Stimulated activated CD4-positive, alpha-beta T cell treated with anti-CD3 and anti-CD28 coated beads, Interleukin-1b, Interleukin-23, amount 100 ng/mL, for 24 hours (primary cell): ENCODE measurements at places on chromosomes 7 and 10.

DNA sequence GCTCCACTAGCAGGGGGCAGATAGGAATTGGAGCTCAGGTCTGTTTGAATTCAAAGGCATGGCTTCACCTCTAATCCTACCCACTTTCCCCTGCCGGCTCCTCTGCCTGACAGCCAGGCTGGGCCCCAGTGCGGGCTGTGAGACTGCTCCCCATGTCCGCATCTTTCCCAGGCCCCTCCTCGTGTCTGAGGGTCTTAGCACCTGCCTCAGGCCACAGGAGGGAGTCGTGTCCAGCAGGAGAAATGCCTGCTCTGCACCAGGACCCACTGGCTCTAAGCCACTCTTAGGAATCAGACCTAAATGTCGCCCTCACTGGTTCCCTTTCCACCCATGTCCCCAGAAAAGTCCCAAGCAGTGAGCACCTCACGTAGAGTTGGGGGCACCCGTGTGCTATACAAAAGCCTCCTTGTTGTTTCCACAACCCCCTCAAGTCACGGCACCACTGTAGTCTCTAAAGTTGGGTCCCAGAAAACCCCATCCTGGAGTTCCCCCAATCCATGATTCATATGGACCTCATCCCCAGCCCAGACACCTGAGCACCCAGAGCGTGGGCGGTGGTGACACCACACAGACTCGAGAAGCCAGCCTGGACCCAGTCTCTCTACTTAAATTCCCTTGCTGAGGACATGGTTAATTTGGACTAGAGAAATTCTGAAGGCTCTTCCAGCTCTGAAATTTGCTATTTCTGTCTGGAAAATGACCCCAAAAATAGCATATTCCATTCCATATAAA lies 466.4 kb upstream of the ZMIZ1 start:
- peak; percentile 10 for DNase-seq

DNA sequence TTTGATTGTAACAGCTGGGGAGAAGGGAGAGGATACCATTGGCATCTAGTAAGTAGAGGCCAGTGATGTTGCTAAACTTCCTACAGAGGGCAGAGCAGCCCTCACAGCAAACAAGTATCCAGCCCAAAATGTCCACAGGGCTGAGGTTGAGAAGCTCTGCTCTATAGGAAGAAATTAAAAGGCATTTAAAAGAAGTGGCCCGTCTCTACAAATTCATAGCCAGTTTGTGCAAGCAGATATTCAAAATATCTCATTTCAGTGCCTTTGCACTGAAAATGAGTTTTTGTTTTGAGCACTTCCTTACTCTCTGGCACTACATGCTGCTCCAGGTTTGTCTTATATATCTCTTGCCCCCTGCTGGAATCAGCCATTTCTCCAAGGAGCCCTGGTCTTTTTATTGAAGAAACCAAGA lies 330.0 kb downstream of the BBS9 start:
- no peak for DNase-seq

- DNase-seq, result no peak
Observed at GRCh38 chr10:35423505-35424306, 87.4 kb downstream of the CCNY start.

DNA sequence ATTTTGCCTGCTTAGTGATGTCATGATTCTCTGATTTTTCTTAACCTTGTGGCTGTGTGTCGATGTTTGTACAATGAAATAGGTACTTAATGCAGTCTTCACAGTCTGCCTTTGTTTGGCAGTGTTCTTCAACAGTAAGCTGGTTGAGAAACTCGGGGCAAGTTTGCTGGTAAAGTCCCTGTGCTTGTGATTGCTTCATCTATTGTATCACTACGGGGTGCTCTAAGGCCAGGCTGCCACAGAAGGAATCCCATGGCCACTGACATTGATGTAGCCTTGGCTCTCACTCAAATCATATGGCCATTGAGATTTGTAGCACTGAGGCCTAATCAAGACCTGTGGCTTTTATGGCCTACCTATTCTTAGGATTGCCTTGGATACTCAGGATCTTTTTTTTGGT lies 33.5 kb upstream of the PRSS37 start:
- DNase-seq, result no peak

GRCh38 chr7:8436965-8437364 lies 3.6 kb downstream of the NXPH1 start:
- peak; percentile 28 for DNase-seq

GRCh38 chr10:51932530-51932929 lies 233.1 kb upstream of the CSTF2T start:
- no peak for DNase-seq

DNA sequence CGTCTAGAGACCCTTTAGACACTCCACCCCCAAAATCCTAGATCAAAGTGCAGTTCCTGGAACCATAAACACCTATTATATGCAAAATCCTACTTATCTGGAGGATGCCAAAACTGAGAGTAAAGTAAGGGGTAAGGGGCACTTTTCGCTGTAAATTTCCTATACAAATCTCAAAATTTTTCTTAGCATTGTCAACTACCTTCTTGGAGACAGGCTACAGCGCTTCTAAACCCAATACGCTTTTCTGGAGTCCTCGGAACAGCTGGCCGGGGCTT lies 10.4 kb downstream of the TWIST1 start:
- DNase-seq, result no peak

GRCh38 chr7:132604121-132604520 lies 27.9 kb upstream of the PLXNA4 start:
- DNase-seq, result no peak

DNA sequence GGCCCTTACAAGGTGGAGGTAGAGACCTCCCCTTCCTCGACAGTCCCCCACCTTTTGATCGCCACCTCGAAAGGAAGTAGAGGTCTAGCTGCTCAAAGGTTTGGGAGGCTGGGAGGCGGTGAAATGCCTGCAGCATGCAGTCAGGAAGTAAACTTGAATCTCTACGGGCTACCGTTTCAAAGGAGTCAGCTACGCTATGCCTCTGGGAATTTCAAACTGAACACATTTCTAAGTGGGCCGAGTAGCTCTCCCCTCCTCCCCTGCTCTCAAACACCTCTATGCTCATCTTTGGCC lies 68.0 kb downstream of the CXCL12 start:
- no peak for DNase-seq

GRCh38 chr10:12459762-12460161 lies 110.4 kb downstream of the CAMK1D start:
- no peak for DNase-seq

GRCh38 chr10:20406281-20407104 lies 490.6 kb downstream of the NEBL start:
- DNase-seq, result no peak

DNA sequence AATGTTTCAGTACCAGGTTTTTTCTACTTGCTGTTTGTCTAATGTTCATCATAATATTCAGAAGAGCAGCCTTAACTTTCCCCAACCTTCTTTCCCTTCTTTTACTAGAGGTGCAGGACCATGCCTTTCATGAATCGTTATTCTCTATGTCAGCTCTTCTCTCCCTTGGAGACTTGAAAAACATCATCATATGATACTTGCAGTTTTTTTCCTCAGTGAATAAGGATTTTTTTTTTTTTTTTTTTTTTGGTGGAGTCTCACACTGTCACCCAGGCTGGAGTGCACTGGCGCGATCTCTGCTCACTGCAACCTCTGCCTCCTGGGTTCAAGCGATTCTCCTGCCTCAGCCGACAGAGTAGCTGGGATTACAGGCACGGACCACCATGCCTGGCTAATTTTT lies 30.1 kb downstream of the SMNDC1 start:
- no peak for DNase-seq

- DNase-seq, result no peak
Observed at GRCh38 chr10:61894133-61894532, 7.4 kb upstream of the ARID5B start.

DNA sequence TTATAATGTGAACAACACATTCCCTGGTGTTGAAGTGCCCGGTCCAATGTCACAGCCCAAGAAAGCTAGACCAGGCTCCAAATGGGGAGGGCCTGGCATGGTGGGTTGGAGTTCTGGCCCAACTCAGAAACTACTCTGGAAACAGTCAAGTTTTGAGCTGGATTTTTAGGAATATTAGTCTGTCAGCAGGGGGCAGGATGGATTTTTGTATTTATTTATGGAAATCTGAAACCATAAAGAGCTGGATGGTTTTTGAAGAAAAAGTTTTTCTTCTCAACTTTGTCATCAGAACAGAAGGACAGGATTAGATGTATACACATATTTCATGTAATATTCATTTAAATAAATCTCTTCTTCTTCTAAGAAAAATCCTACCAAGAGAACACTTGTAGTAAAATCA lies 97.5 kb downstream of the POU6F2 start:
- DNase-seq, result no peak

DNA sequence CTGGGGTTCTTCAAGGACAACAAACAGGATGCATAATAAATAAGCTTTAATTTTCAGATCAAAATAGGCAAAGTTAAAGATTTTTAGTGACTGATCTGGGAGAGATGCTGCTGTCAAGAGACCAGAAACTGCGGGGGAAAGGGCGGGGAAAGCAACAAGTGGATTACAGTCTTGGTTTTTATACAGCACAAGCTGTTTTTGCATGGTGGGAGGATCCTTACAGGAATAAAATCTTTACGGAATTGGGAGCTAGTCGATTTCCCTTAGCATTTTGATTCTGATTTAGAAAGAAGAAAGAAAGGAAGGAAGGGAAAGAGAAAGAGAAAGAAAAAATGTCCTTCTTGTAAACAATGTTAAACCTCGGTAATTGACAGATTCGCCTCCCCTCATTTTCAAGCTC lies 242.3 kb upstream of the SP8 start:
- no peak for DNase-seq

- DNase-seq, result no peak
Observed at GRCh38 chr7:85483177-85483576, 296.3 kb upstream of the SEMA3D start.

DNA sequence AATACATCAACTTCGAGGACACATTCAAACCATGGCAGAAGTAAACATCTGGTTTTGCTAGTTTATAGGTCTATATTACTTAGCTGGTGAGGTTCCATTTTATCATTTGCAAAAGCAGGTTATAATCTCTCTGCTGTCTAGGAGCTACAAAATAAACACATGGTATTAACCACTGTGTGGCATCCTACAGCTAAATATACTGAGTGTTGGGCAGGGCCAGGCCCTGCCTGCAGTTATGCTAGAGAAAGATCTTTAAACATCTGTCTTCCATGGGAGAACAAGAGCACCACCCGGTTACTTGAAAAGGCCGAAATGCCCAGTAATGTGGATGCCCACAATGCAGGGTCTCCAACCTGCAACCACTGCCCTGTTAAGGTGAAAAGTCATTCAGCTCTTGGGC lies 20.6 kb upstream of the FKBP9 start:
- DNase-seq, result no peak

- DNase-seq, result no peak
Observed at GRCh38 chr10:1571587-1572237, 165.6 kb downstream of the ADARB2 start.

GRCh38 chr7:41858201-41858600 lies 155.3 kb upstream of the INHBA start:
- no peak for DNase-seq

- DNase-seq, result no peak
Observed at GRCh38 chr10:114698271-114699061, 40.4 kb upstream of the ABLIM1 start.

DNA sequence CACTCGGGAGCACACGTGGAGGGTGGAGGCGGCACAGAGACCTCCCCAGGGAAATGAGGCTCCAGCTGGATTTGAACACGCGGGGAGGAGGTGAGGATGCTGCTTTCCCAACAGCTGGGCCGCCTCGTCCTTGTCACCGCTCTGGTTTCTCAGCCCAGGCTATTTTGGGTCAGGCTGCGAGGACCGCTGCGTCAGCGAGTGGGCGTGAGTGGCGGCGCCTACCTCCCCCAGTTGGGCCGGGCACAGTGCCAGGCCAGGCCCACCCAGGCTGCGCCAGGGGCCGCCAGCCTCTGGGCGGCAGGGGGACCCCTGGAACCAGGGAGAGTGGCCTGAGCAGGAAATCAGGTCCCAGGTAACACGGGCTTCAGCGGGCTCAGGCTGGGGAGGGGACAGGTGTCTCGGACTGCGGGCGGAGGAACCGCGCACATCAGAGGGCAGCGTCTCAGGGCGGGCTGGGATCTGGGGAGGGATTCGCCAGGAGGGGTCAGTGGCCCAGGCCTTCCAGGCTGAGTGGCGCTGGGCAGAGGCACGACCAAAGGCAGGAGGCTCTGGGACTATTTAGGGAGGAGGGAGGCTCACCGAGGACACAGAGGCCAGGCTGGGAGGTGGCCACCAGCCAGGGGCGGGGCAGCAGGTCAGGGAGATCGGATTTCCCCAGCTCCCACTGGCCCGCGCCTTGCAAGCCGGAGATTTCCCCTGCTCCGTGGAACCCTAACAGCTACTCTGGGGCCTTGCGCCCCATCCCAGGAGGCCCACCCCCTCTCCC lies 125.2 kb upstream of the RET start:
- no peak for DNase-seq

DNA sequence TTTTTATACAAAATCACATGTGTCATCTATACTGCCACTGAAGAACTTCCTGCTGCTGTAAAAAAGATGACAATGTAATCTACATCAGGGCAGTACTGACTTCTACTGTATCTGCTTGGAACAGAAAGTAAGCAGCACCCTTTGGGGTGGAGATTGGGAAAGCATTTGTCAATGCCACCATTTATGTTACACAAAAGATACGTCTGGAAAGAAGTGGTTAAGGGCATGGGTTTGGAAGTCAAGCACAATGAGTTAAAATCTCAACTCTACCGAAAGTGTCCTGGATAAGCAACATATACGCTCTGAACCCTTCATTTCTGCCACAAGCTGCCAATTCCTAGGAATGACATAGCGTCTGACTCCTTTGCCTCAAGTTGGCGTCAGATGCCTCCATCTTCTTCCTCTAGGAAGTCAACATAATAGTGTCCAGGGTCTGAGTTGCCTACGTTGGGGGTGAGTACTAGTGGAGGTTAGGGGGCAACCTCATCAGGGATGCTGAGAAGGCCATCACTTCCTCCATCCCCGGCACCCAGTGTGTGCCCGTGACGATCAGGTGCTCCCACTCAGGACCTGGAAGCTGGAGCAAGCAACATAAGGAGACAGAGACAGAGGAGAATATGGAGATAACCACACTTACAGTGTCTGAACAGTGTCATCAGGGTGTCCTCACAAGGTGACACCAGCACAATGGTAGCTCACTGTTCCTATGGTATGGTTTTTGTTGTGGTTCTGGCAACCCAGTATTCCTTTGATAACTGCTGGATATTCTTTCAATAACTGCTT lies 58.3 kb downstream of the SGMS1 start:
- no peak for DNase-seq

- DNase-seq, result no peak
Observed at GRCh38 chr10:123398756-123399155, 244.6 kb downstream of the BUB3 start.

- no peak for DNase-seq
Observed at GRCh38 chr7:18426564-18427226, 68.9 kb upstream of the HDAC9 start.

GRCh38 chr7:73985737-73986141 lies 42.2 kb upstream of the ELN start:
- DNase-seq, result no peak

- no peak for DNase-seq
Observed at GRCh38 chr10:125783957-125784356, 8.3 kb upstream of the MMP21 start.

GRCh38 chr7:32500922-32501341 lies 5.6 kb downstream of the AVL9 start:
- no peak for DNase-seq
